ENCODE measurements at places on chromosomes 6 and 20.

- H3K4me1 ChIP-seq, result peaks cover 17% of the 10 kb centered on the region
- no peak overlapping the region for H3K27ac ChIP-seq
- no peak overlapping the region for H3K4me3 ChIP-seq
- no peaks in the 10 kb centered on the region for H3K27me3 ChIP-seq
- H3K36me3 ChIP-seq, result no peaks in the 10 kb centered on the region
These were observed 4.3 kb downstream of the PFDN4 start for GRCh38 chr20:54212226-54212625.

GRCh38 chr6:90446164-90446563, 140.7 kb downstream of the MAP3K7 start:
- H3K27me3 ChIP-seq, result no peaks in the 10 kb centered on the region
- H3K4me3 ChIP-seq, result no peak overlapping the region
- H3K4me1 ChIP-seq, result no peaks in the 10 kb centered on the region
- DNase-seq, result no peak
- H3K36me3 ChIP-seq, result no peaks in the 10 kb centered on the region

GRCh38 chr6:151186804-151187330, 52.9 kb upstream of the AKAP12 start:
- DNase-seq, result no peak
- H3K27me3 ChIP-seq, result no peaks in the 10 kb centered on the region
- H3K27ac ChIP-seq, result no peak overlapping the region
- H3K36me3 ChIP-seq, result no peaks in the 10 kb centered on the region

DNA sequence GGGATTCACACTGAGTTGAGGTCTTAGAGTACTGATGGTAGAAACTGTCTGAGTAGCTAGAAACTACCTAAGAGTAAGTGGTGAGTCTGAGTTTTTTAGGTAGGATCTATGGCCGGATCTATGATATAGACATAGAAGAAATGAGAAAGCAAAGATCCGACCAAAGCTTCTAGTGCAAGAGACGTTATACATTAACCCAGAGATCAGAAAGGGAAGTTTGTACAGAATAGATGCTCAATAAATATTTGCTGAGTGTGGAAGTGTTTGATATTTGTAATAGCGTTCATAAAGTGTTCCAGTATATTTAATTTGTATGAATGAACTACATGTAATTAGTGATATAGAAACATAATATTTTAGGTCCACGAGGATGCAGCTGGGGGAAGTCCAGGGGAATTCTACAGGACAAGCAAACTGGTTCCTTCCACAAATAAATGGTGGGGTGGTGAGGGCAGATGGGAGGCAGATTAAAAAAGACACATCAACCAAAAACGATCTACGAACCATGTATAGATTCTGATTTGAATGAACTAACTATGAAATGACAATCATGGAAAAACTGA, 31.9 kb upstream of the JARID2 start:
- no peak for DNase-seq
- H3K4me1 ChIP-seq, result no peaks in the 10 kb centered on the region
- H3K27me3 ChIP-seq, result no peaks in the 10 kb centered on the region
- H3K36me3 ChIP-seq, result no peaks in the 10 kb centered on the region
- H3K27ac ChIP-seq, result no peak overlapping the region
- no peak overlapping the region for H3K4me3 ChIP-seq

- no peaks in the 10 kb centered on the region for H3K27me3 ChIP-seq
- no peaks in the 10 kb centered on the region for H3K36me3 ChIP-seq
- DNase-seq, result no peak
- H3K4me1 ChIP-seq, result no peaks in the 10 kb centered on the region
- H3K27ac ChIP-seq, result no peak overlapping the region
- no peak overlapping the region for H3K4me3 ChIP-seq
These were observed 20.8 kb upstream of the TNFAIP3 start for GRCh38 chr6:137846274-137846673.

GRCh38 chr20:63096681-63097335, 90.0 kb upstream of the BHLHE23 start:
- H3K27ac ChIP-seq, result no peak overlapping the region
- no peaks in the 10 kb centered on the region for H3K27me3 ChIP-seq
- H3K4me1 ChIP-seq, result no peaks in the 10 kb centered on the region
- no peaks in the 10 kb centered on the region for H3K36me3 ChIP-seq
- H3K4me3 ChIP-seq, result no peak overlapping the region

GRCh38 chr6:137823826-137824555, 43.1 kb upstream of the TNFAIP3 start:
- H3K4me1 ChIP-seq, result no peaks in the 10 kb centered on the region
- H3K4me3 ChIP-seq, result no peak overlapping the region
- peak; percentile 88 for DNase-seq
- H3K27me3 ChIP-seq, result no peaks in the 10 kb centered on the region
- peak overlapping the region; percentile 31 for H3K27ac ChIP-seq
- no peaks in the 10 kb centered on the region for H3K36me3 ChIP-seq

DNA sequence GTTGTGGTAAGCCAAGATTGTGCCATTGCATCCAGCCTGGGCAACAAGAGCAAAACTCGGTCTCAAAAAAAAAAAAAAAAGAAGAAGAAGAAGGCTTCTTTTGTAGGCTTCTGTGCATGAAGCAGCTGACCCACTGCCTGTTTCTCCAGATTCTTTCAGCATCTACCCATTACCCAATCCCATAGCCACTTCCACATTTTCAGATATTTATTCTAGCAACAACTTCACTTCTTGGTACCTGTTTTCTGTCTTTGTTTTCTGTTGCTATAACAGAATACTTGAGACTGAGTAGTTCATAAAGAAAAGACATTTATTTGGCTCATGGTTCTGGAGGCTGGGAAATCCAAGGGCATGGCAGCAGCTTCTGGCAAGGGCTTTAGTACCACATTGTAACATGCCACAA, 95.3 kb upstream of the SGK1 start:
- DNase-seq, result no peak
- H3K4me1 ChIP-seq, result no peaks in the 10 kb centered on the region
- no peaks in the 10 kb centered on the region for H3K36me3 ChIP-seq
- H3K27me3 ChIP-seq, result no peaks in the 10 kb centered on the region
- H3K4me3 ChIP-seq, result no peak overlapping the region

DNA sequence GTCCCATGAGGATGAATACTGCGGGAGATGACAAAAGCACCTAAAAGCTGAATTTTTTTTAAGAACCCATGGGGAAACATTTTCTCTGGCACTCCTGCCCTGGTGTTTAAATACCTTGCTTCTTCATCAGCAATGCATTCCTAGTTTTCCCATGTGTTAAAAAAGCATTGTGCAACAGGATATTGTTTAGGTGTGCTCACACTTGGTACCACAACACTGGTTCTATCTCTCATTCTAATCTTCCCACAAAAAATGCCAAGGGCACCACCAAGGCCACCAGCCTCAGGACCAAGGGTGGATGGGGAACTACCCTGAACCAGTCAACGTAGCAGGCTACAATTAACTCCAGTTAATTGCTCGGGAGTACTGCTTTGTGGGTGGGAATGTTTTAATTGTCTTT, 50.9 kb downstream of the ALDH5A1 start:
- H3K27ac ChIP-seq, result no peak overlapping the region
- H3K4me1 ChIP-seq, result no peaks in the 10 kb centered on the region
- H3K4me3 ChIP-seq, result no peak overlapping the region
- no peaks in the 10 kb centered on the region for H3K36me3 ChIP-seq
- DNase-seq, result no peak

GRCh38 chr6:149138089-149138488, 179.4 kb upstream of the TAB2 start:
- DNase-seq, result no peak
- H3K27ac ChIP-seq, result no peak overlapping the region
- no peaks in the 10 kb centered on the region for H3K27me3 ChIP-seq
- H3K4me3 ChIP-seq, result no peak overlapping the region

DNA sequence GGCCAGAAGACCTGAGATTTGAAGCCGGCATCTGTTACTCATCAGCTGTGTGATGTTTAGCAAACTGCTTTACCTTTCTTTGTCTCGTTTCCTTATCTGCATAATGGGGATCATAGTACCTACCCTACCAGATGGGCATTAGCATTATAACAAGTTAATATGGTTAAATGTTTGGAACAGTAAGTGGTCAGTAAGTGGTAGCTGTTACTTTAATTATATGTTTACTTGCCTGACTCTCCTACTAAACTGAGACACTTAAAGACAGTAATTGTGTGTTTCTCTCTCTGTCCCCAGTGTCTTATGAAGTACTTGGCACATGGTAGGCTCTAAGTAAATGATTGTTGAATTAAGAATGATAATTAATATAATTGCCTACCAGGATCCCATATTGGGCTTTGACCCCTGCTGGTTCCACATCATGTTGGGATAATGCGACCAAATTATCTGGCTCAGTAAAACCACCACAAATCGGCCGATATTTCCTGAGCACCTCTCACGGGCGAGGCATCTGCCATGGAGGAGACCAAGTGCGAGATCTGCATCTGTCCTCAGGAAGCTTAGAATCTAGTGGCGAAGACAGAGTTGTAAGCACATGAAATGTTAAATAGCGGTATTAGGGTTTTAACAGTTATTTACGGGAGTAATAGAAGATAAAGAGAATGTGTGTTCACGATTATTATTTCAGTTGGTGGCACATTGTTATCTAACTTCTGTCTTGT, 31.4 kb downstream of the PTK7 start:
- no peaks in the 10 kb centered on the region for H3K4me1 ChIP-seq
- no peaks in the 10 kb centered on the region for H3K36me3 ChIP-seq
- H3K27ac ChIP-seq, result no peak overlapping the region
- no peak overlapping the region for H3K4me3 ChIP-seq
- no peak for DNase-seq

DNA sequence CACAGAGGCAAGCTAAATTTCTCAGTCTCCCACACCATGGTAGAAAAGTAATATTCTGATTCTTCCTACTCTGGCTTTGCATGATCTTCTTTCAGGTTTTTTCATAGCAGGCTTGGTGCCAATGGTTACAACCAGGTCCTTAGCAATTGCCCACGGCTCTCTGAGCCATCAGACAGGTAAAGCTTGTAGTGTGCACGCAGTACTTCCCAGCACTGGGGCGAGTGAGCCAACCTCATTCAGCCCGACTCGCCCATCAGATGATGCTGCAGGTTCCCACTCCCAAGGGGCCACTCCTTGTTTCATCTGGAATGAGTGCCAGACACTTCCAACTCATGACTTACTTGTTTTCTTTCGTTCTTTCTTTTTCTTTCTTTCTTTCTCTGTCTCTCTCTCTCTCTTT, 78.3 kb downstream of the PERP start:
- DNase-seq, result no peak
- no peaks in the 10 kb centered on the region for H3K27me3 ChIP-seq
- no peaks in the 10 kb centered on the region for H3K4me1 ChIP-seq

DNA sequence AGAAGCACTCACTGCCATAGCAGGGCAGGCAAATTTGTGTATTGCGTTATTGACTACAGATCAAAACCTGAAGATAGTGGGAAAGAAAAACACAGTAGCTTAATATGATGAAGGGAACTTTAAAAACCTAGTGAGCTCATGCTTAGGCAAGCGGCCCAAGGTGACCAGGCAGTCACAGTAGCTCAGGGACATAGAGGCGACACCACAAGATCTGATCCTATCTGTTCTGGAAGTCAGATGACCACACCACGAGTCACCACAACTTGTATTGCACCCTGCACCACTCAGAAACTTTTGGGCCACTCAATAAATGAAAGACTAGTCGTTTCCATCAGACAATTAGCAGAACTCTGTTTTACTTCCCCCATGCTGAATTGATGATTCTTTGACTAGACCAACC, 4.9 kb downstream of the CLIC5 start:
- peak overlapping the region; percentile 94 for H3K27ac ChIP-seq
- H3K36me3 ChIP-seq, result no peaks in the 10 kb centered on the region
- H3K4me1 ChIP-seq, result peaks cover 60% of the 10 kb centered on the region
- DNase-seq, result no peak
- H3K4me3 ChIP-seq, result no peak overlapping the region

DNA sequence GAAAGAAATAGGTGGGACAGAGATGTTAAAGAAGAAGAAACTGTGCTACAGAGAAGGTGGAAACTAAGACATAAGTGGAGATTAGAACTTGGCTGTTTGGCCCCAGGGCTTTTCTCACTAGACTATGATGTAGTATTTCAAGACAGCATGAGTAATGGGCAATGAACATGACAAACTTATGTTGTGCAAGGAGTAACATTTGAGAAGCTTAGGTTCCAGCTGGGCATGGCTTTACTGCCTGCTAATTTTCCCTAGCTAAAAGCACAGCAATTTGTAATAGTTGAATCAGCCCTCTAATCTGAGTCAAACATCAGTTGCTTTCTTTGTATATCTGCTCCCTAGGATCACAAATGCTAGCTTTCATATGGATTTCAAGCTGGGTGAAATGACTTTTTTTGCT, 294.3 kb upstream of the BMP2 start:
- H3K27me3 ChIP-seq, result no peaks in the 10 kb centered on the region
- H3K4me3 ChIP-seq, result no peak overlapping the region
- no peak for DNase-seq
- no peak overlapping the region for H3K27ac ChIP-seq
- H3K36me3 ChIP-seq, result no peaks in the 10 kb centered on the region

DNA sequence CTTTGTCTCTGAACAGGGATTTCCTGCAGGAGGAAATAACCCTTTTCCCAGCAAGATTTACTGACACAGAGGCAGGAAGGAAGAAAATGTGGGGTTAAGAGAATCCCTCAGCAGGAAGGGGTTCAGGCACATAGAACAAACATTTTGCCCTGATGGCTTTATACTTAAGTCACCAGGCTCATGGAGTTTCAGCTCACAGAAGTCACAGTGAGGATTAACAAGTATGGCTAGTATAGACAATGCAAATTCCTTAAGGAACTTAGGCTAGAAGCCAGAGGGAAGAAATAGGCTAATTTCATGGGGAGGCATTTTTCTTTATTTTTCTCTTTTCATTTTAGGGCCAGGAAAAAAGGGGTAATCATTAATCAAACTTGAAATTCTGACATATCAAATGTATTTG, 50.2 kb downstream of the MCHR2 start:
- H3K36me3 ChIP-seq, result no peaks in the 10 kb centered on the region
- DNase-seq, result no peak
- no peak overlapping the region for H3K4me3 ChIP-seq
- no peaks in the 10 kb centered on the region for H3K4me1 ChIP-seq
- no peak overlapping the region for H3K27ac ChIP-seq

DNA sequence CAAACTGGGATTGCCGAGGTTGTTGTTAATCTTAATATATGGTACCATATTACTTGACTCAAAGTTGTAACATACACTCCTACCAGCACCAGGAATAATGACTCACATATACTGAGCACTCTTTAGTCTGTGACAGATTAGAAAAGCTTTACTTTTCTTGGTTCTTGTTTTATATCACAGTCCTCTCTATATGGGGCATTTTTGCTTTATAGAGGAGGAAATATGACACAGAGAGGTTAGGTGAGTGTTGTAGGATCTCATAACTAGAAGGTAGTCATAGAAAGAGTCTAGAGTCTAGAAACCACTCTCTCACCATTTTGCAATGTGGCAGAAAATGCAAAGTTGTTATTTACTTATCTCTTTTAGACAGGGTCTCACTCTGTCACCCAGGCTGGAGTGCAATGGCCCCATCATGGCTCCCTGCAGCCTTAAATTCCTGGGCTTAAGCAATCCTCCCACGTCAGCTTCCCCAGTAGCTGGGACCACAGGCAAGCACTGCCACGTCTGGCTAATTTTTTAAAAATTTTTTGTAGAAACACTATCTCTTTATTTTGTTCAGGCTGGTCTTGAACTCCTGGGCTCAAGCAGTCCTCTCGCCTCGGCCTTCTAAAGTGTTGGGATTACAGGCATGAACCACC, 13.4 kb downstream of the TRIM38 start:
- H3K4me1 ChIP-seq, result no peaks in the 10 kb centered on the region
- H3K27ac ChIP-seq, result no peak overlapping the region
- DNase-seq, result no peak

GRCh38 chr6:70819646-70820045, 137.2 kb downstream of the B3GAT2 start:
- no peaks in the 10 kb centered on the region for H3K27me3 ChIP-seq
- H3K4me3 ChIP-seq, result no peak overlapping the region
- peaks cover 6% of the 10 kb centered on the region for H3K4me1 ChIP-seq
- no peak for DNase-seq
- no peak overlapping the region for H3K27ac ChIP-seq
- no peaks in the 10 kb centered on the region for H3K36me3 ChIP-seq

Measured in right atrium auricular region (tissue), 2 donors.